ACHN (cell line): ENCODE measurements at places on chromosomes 1 and 21.

DNA sequence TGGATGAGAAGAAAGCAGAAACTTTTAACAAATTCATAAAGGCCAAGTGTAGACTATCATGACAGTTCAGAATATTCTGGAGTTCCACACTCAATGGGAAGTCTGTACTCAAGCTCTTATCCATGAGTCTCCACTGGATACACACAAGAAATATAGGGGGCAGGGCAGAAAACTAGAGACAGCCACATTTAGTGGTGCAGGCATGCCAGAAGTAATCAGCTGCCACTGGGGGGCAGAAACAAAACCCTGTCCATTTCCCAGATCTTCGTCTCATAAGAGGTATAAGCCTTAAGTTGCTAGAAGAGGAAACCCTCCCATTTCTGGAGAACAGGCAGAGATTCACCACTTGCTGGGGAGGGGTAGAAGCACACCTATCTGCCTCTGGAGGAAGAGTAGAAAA is 166.8 kb upstream of the GALNT2 start:
- DNase-seq = no peak

DNA sequence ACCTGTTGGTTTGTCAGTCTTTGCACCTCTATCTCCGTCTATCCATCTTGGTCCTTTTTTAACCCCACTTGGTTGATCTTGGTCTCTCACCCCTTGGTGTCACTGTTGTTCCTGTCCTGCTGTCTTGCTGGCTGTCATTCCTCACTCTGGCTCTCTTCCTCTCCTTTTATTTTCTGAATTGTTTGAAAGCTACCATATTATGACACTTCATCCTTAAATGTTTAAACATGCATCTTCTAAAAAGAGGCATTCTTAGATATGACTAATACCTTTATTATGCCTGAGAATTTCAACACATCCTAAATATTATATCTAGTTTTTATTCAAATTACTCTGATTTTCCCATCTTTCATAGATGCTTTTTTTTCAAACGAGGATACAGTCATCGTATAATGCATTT is 37.0 kb downstream of the BACH1 start:
- no peak for DNase-seq

DNA sequence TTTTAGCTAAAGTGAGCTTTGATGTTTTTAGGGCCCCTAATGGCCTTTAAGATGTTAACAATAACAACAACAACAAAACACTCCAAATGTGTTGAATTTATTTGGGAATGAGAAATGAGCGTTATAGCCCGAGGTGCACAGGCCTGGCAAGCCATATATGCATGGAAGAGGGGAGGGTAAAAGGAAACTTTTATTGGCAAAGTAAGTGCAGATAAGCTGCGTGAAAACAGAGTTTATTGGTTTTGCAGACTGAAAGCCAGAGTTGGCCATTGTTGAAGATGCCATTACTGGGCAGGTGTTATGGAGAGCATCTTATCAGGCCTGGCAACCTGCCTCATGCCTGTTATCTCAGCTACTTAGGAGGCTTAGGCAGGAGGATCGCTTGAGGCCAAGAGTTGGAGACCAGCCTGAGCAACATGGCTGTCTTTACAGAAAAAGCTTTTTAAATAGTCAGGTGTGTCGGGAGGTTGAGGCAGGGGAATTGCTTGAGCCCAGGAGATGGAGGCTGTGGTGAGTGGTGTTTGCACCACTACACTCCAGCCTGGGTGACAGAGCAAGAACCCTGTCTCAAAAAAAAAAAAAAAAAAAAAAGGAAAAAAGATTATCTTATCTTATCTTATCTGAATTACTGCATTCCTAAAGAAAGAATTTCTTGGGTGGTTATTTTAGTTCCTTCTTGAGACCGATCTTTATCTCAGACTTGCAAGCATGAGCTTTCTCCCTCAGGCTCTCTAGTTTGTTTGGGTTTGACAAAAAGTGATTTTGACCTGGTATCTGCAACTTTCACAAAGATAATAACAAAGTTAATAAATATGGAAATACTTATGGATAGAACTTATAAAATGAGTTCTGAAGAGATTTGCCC is 1.7 kb downstream of the PATJ start:
- no peak for DNase-seq

DNA sequence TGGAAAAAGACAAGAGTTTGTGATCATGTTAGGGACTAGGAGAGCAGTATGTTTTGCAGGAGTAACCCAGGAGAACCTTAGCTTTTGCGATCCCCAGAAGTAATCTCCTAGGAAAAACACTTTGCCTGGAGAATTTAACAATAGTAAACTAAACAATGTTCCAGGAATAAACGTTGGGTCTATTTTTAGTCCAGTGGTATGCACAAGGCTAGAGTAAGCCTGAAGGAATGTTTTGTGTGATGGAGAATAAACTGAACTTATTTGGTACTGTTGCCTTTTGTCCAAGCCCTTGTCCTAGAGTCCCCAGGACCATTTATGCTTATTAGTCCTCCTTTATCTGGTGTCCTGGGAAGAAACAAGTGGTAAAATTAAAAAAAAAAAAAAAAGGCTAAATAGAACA is 28.7 kb upstream of the RGS5 start:
- DNase-seq = no peak

DNA sequence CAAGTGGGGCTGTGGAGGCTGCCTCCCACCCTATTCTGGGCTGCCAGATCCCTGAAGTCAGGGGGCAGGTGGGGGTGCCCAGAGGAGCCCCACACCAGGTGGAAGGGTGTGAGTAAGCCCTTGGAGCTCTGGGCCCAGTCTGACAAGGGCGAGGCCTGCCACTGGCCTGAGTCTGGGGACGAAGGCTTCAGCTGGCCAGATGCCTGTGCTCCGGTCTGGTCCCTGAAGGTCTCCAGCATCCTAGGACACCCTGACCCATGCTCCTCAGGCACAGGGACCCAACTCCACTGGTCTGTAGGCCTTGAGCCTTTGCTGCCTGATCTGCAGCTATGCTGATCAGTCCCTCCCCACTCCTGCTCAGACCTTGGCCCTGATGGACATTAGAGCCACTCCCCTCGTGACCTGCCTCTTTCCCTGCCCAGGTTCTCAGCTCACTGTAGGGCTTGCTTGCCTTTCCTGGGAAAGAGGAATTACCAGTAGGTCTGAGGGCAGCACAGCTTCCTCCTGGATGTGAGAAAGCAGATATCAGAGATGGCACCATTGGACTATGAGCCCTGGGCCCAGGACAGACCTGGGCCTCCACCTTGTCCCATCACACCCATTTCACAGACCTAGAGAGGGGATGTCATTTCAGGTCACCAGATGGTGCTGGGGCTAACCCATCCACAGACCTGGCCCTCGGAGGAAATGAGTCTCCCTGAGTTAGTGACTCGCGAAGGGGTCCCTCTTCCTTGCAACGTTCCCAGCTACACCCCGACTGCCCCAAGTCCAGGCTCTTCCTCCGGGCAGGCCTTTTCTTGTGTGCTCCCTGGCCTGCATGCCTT is 32.8 kb upstream of the CSF3R start:
- DNase-seq = no peak
